ENCODE measurements at places on chromosomes 13 and 19.
A peak's percentile ranks its signal among the peaks of the same experiment; 100 is the strongest.

GRCh38 chr13:40207001-40207478 lies 459.4 kb downstream of the FOXO1 start:
- DNase-seq = no peak

DNA sequence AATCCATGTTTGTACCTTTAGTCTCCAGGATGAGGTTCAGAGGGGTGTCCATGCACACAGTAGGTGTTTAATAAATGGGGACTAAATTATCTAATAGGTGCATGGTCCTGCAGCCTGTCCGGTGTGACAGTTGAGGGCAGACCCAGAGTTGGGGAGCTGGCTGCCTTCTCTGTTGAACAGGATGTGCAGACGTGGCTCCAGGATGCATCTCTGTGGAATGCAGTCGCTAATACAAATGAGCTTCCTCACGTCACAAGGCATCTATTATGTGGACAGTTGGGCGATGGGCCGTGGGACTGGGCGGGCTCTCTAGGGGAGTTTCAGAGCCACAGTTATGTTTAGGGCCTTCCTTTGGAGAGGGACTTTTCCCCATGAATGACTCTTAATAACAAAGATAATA lies 71.0 kb downstream of the SIPA1L3 start:
- no peak for DNase-seq

- no peak for DNase-seq
Measured at GRCh38 chr13:40120288-40120687, 464.8 kb downstream of the COG6 start.

GRCh38 chr13:105595471-105595870 lies 940.0 kb downstream of the EFNB2 start:
- no peak for DNase-seq

DNA sequence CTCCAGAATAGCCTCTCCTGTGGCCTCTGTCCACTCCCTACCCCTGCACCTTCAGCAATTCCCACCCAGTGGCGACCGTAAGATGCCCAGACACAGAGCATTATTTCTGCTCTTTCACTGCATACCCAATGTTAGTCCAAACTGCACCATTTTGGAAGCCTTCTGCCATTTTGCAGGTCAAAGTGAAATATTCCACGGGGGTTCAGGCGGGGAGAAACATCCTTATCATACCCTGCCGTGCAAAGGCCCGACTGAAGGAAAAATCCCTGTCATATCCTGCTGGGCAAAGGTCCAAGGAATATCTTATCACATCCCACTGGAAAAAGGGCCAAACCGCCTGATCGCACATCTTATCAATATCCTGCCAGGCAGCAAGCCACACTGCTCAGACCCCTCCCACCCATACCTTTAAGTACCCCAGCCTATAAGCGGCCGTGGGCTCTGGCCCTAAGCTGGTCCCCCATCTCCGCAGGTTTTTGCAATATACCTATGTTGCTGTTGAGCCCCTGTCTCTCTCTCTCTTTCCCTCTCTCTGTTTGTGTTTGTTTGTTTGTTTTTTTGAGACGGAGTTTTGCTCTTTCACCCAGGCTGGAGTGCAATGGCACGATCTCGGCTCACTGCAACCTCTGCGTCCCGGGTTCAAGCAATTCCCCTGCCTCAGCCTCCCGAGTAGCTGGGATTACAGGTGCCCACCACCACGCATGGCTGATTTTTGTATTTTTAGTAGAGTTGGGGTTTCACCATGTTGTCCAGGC lies 18.2 kb downstream of the CLEC11A start:
- DNase-seq = no peak

DNA sequence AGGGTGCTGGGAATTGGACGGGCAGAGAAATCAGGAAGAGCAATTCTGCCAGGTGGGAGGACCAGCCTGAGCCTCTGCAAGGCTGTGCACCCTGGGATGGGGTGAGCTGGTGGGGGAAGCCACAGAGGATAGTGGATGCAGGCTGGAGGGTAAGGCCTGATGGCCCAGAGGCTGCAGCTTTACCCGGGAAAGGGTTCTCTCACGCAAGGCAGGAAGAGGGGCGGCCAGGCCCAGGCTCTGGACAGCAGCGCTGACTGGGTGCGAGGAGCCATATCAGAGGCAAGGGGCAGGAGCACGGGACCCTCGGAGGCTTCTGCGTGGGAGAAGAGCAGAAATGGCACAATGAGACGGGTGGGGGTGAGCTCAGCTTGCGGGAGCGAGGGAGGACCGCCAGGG lies 104.6 kb downstream of the SOX1 start:
- DNase-seq = no peak

DNA sequence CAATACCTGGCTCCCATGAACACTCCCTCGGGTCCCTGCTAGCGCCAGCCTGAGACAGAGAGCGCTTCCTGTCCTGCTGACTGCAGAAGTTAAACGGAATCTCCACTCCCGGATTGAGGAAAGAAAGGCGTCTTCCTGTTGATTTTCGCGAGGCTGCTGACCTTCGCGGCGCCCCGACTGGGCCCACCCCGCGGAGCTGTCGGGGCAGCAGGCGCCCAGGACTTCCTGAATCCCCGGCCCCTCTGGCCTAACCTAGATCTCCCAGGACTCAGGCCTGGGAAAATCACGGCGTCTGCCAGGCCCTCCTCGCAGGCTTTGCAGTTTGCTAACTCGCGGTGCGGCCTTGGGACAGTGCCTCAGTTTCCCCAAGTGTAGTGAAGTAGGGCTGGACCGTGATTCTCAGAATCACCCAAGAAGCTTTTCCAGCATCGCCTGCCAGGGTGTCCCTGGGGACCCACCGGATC lies 108.8 kb downstream of the KCTD15 start:
- DNase-seq = no peak

DNA sequence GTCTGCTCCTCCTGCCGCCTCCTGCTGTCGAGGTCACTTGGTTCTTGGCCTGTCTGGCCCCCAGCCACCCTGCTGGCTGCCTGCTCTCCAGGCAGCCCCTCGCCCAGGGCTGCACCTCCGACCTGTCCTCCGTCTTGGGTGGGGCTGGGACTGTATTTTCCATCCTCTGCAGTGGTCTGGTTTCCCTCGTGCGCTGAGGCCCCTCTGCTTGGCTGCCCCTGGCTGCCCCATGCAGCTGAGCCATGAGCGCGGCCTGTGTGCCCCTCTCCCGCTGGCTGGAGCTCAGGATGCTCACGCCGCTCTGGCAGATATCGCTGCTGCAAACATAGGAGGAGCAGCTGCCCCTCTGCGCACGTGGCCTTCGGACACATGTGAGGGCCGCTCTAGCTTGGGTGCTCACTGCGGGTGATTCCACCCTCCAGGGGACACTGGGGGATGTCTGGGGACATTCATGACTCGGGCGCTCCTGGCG lies 14.0 kb downstream of the UHRF1 start:
- DNase-seq = no peak

DNA sequence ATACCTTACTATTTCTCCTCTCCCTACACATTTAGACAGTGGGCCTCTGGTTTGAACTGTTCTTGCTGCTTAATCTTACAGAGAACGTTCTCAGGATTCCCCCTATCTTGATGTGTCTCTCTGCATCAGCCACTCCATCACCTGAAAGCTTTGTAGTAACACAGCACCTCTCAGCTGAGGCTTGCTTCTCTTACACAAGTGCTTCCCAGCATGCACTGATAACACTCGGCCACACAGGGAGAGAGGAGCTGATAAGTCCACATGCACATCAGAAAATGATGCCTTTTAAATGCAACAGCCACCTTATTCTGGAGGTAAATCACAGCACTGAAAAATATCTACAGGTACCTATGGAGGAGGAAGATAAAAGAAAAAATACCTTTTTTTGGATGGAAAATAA lies 192.2 kb upstream of the TSHZ3 start:
- no peak for DNase-seq

DNA sequence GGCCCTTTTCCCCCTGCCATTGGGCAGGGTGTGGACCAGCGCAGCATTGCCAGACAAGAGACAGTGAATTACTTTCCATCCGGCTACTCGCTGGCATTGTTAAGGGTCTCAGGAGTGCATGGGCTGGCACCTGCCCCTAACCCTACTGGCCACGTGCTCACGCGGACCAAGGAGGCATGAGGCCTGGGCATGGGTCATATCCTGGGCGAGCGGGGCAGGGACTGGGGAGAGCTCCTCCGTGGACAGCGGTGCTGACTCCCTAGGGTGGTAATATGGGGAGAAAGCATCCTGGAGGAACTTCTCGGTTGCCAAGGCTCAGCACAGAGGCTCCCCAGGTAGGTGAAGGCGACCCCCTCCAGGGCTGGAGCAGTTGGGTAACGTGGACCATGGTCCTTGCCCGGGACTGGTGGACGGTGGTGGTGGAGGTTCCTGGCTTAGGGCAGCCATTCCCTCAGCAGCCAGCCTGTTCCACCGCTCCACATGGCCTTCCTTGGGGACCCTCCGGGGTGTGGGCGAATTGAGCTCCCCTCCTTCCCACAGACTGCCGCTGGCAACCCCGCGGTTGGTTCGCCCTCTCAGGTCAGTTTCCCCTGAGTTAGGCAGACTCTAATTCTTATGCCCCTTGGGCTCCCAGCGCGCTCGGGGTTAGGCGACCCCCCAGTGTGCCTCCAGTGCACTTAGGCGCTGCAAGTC lies 465.1 kb downstream of the SLITRK5 start:
- DNase-seq = no peak

- no peak for DNase-seq
Measured at GRCh38 chr19:47489072-47489914, 5.3 kb upstream of the KPTN start.

DNA sequence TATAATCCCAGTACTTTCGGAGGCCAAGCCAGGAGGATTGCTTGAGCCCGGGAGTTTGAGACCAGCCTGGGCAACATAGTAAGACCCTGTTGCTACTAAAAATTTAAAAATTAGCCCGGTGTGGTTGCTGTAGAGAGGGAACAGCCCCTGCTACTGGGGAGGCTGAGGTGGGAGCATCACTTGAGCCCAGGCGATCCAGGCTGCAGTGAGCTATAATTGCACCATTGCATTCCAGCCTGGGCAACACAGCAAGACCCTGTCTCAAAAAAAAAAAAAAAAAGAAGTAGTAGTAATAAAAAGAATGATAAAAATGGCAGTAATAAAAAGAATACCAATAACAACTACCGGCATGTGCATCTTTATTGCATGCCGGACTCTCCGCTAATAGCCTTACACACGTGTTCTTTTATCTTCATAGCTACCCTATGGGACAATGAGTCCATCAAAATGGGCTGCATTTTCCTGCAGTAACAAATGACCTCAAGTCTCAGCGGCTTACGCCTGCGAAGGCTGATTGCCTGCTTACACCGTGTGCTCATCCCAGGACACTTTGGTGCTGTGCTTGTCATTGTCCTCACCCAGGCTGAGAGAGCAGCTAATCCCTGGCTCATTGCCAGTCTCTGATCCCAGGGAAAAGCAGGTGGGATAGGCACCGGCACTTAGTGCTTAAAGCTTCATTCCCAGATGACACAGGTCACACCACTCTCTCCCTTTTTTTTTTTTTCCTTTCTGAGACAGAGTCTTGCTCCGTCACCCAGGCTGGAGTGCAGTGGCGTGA lies 14.4 kb upstream of the SYCN start:
- DNase-seq = no peak

- DNase-seq = no peak
Measured at GRCh38 chr13:40458720-40458990, 207.8 kb downstream of the FOXO1 start.

DNA sequence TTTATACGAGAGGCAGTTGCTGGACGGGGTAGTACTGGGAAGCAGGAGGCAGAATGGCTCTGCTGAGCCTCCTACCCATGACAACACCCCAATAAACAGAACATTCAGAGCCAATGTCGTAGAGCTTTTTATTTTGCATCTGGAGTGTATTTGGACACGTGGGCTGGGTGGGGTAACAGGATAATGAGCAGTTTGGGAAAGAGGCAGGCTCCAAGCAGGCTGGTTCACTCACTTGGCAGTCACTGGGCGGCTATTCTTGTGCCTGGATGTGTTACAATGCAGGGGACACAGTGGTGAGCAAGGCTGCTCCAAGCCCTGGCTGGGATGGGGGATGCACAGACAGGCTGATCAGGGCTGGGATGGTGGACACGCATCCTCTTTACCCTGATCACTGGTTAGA lies 9.5 kb downstream of the ACTMAP start:
- peak; percentile 72 for DNase-seq

DNA sequence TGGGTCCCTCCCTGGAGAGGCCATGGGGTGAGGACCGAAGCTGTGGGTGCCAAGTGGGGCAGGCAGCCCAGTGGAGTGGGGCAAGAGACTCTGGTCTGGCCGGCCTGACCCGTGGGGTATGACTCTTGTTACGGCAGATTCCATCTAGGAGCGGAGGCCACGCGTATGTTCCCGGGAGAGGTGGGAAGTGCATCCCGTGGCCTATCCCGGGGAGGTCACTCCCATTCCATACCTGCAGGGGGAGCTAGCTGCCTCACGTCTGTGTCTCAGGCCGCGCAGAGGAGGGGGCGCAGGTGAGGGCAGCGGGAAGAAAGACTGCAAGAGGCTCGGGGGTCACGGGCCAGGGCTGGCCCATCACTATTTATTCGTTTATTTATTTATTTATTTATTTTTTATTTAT lies 4.9 kb downstream of the CSNK1G2 start:
- DNase-seq = no peak

DNA sequence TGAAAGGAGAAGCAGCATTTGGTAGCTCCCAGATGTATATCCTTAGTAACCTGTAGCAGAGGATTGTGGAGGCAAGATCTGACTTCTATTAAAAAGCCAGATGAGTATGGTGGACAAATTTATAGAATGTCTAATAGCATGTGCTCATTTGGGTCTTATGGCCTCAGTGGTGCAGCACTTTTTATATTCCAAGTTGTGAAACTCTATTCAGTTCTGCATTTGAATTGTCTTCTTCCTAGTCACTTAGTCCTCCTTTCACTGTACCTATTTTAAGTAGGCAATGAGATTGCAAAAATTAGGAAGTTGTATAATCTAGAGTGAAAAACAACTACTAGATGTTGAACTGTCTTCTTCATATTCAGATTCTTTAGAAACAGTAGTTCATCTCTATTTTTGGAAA lies 412.5 kb upstream of the PCDH9 start:
- DNase-seq = no peak

- DNase-seq = no peak
Measured at GRCh38 chr19:5086230-5086629, 117.3 kb downstream of the KDM4B start.

GRCh38 chr19:42254089-42254849 lies 659 bp downstream of the ERF start:
- peak; percentile 61 for DNase-seq

GRCh38 chr19:18999016-18999758 lies 34.1 kb downstream of the SUGP2 start:
- DNase-seq = peak; percentile 25

DNA sequence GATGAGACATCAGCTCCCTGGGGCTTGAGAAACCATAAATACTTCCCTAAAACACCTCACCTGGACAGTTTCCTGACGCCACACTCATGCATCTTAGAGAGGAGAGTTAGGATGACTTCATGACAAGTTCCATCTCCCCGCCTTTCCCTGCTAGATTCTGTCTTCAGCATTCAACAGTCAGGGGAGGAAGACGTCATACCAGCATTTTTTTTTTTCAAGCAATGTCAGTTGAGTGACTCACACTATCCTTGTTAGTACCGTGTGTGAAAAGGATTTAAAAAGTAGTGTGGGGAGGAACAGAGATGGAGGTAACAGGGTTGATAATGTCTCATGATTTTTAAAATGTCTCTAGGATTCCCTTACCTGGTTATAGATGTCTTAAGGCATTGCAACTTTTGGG lies at the start of gene OR7D2:
OR7D2 (plus strand) TSS at position 79 of the 400 bp plus-strand sequence. CDS start 6,803 bp downstream, outside the sequence.
- no peak for DNase-seq

- DNase-seq = peak; percentile 77
Measured at GRCh38 chr19:4867534-4868285, at the start of gene PLIN3. Gene PLIN3, minus strand, starts transcription at chr19:4867667. Its CDS starts 6,273 bp downstream, at chr19:4861394.

- no peak for DNase-seq
Measured at GRCh38 chr19:5943623-5944022, 29.6 kb downstream of the CAPS start.
